ENCODE measurements at places on chromosomes 1 and 21.

GRCh38 chr1:17805869-17806684, 50.9 kb downstream of the ACTL8 start:
- no peak for DNase-seq

DNA sequence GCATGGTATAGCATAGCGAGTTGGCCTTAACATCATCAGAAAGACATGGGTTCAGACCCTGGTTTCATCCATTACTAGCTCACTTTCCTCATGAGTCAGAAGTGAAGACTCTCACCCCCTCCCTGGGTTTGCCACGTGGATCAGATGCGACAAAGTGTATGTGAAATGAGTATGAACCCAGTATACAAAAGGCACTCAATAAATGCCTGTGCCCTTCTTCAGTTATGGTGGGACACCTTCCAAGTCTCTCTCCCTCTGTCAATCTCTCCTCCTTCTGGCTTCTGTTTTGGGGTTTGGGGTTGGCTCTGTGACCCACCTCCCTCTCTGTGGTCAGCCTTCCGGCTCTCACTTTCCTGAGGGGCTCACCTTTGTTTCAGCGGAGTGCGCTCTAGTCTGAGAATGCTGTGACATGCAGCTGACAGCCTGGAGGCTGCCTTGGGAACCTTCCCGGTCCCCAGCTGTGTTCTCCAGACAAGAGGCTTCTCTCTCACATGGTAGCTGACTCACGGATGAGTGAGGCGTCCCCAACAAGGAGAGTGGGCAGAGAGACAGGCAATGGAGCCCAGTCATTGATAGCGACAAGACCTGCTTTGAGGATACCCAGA, 155.0 kb upstream of the EDN2 start:
- no peak for DNase-seq

DNA sequence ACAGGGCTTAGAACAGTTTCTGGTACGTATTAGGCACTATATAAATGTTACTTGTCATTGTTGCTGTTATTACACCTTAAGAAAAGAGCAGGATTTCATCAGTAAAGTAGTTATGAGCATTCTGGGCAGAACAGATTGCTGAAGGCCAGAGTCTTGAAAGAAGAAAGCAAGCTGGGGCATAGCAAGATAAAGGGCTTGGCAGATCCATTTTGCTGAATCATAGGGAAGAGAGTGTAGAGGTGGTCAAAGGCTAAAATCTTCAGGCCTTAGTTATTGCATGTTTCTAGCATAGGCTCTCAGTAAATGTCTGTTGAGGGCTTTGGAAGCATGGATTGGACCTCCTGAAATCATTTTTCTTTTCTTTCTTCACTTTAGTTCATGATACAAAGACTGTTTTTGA, 67.5 kb downstream of the PLA2G4A start:
- no peak for DNase-seq

GRCh38 chr1:112722601-112723510, 7.7 kb upstream of the PPM1J start:
- no peak for DNase-seq

DNA sequence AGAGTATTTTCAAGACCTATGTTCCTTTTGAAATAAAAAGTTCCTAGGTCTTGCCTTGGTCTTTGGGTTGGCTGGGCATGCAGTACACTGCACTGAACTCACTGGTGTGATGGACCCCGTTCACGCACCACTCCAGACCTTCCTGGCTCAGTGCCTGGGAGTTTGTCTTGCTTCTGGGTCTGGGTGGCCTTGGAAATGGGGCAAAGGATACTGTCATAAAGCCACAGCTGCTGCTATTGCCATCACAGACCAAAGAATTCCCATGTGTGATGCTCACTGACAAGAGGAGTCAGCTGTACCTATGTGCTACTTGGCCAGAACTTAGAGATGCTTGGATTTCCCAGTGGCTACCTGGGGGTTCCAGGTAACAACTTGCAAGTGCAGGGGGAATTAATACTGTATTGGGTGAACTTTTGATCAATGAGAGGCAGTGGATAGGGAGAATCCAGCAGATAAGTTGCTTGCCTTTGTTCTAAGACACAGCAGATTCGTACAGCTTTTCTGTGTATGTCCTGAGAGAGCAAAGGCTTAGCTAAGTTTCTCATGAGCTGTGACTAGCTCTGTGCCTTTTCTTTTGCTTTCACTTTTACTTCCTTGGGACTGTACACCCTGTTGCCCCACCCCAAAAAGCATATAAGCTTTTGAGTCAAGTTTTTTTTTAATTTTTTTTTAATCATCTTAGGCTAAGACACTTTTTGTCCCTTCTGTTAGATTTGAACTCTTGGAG, 115.3 kb downstream of the RUNX1 start:
- peak; percentile 18 for DNase-seq

DNA sequence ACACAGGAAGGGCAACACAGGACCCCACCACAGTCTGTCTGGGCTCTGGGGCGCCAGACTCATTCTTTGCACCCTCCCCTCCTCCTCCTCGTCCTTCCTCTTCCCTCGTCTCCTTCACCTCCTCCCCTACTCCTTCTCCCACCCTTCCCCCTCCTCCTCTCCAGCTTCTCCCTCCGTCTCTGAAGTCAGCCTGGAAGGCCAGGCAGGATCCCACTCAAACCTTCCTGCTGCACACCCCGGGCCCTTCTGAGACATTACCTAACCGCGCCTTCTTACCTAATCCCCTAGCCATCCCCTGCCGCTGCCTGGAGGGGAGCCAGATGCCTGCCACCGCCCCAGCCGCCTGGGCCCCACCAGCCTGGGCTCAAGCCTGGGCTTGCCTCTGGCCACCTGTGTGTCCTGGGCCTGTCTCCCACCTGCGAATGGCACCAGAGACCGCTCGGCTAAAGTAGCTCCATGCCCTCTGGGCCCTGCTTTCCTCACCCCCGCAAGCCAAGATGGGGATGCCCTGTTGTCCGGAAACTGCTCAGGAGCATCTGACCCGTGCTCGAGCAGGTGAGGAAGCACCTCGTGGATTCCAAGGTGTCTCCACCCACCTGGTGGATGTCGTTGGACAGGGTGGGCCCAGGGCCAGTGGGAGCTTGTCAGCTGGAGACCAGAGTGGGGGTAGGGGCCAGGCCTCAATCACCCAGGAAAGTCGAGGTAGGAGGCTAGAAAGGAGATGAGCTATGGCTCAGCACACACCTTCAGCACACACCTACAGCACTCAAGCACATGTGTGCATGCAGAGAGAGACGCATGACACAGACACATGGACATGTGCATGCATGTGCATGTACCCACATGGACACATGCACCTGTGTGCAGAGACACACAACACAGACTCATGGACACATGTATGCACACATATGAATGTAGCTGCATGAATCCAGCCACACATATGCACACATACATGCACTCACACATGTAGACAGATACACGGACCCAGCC, 31.9 kb downstream of the WNT9A start:
- DNase-seq, result no peak

GRCh38 chr1:942411-942821, 16.6 kb downstream of the NOC2L start:
- no peak for DNase-seq

DNA sequence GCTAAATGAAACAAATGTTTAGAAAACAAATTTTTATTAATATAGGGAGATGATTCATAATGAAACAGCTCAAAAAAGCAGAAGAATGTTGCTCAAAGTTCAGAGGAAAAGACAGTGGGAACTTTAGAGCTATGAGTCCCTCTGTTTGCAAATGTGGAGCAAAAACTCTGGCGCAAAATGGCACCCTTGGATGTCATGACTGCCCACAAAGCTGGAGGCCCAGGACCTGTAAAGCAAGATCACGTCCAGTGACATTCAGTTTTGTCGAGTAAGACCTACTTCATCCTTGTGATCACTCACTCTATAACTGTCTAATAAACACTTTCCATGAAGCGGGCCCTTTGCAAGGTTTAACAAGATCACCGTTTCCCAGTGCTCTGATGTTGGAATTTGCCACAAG, 9.1 kb upstream of the EXO1 start:
- DNase-seq, result no peak
